ENCODE measurements at places on chromosomes 6 and 20.
A peak's percentile ranks its signal among the peaks of the same experiment; 100 is the strongest.

DNA sequence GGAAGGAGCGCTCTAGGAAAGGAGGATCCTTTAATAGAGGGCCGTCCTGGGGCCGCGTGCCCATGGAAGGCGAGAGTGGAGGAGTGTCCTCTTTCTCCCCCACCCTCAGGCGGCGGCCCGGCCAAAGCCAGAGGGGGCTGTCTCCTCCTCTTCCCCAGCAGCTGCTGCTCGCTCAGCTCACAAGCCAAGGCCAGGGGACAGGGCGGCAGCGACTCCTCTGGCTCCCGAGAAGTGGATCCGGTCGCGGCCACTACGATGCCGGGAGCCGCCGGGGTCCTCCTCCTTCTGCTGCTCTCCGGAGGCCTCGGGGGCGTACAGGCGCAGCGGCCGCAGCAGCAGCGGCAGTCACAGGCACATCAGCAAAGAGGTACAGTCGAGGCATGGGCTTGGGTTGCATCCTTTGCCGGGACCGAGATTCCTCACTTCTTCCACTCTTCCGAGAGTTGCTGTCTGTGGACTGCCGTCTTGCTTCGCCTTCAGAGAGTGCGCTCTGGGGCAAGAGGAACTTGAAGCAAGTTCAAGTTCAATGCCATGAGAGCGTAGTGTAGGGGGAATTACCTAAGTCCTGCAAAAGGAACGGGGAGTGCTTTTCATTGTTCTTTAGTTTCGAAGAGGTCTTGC lies at the start of gene LAMA2:
Gene LAMA2 (plus strand): TSS at position 148 of the 621 bp plus-strand sequence. CDS start 108 bp downstream, at position 256.
- DNase-seq: no peak

DNA sequence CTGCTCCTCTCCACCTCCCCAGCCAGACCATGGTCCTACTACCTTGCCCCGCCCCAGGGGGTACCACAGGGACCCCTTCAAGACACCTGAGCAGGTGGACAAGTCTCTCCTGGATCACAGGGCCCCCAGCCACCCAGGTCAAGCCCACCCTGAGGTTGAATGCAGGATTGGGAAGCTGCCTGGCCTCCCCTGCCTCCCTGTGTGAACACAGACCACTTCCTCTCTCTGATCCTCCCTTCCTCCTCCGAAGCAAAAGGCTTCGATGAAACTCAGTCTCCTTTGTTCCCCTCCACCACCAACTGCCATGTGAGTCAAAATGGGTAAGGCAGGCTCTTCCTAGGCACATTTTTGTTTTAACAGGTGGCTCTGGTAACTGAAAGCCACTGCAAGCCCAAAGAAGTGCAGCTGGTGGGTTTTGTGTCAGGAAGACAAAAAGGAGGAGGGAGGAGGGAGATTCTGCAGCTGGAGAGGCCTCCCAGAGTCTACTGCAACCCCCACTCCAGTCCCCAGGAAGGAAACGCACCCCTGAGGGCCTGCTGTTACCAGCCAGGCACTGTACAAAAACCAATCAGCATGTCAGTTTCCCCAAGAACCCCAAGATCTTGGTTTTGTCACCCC lies 5.4 kb downstream of the ADA start:
- DNase-seq: peak; percentile 71

GRCh38 chr6:135624402-135625295 lies 127.1 kb upstream of the AHI1 start:
- no peak for DNase-seq

- DNase-seq: no peak
These were observed 236.9 kb downstream of the TBXT start for GRCh38 chr6:165930668-165931214.

DNA sequence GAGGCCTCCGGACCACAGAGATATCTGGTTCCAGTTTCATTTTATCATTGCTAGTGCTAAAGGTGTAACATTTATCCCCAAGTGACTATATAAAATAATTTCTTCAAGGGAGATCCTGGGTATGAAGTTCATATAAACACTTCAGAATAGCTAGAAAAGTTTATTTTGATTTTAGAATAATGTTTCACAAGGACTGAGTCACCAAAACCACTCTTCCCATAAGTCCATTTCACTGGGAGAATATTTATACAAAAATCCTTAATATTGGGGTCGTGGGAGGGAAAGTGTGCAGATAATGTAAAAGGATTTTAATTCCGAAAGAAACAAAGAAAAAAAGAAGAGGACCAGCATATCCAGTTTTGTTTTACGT lies 128.1 kb downstream of the ISM1 start:
- no peak for DNase-seq

- DNase-seq: no peak
These were observed 5.9 kb downstream of the TGM6 start for GRCh38 chr20:2386516-2387179.

GRCh38 chr6:14862845-14863244 lies 383.0 kb upstream of the JARID2 start:
- no peak for DNase-seq

DNA sequence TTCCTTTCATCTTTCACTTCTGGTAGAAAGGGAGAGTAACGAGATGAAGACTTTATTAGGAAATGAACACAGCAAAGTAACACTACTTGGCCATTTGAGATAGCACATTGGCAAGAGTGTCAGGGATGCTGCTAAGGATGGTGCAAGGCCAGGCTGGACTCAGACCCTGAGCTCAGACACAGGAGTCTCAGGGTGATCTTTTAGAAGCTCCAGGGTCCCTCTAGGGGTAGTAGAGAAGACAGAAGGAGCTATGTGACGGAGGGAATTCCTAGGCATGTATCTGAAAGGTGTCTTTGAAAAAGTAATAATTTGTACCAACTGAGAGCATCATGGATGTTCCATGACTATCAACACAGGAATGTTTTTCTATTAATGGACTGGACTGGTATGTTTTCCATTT lies 436.5 kb downstream of the DHX35 start:
- no peak for DNase-seq

DNA sequence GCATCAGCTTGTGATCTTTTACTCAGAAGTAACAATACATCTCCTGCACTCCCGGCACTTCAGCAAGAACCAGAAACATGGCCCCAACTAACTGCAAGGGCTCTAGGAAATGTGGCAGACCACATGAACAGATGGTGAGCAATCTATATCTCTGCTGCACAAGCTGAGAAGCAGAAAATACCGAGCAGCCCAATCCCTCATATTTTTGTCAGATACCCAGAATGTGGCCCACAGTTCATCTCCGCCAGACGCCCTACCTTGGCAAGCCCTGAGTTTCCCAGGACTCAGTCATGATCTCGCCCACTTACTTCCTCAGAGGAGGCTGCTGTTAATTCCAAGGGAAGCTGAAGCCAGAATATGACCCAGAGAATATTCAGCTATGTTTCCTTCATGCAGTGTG lies 63.1 kb upstream of the PHACTR1 start:
- DNase-seq: no peak

DNA sequence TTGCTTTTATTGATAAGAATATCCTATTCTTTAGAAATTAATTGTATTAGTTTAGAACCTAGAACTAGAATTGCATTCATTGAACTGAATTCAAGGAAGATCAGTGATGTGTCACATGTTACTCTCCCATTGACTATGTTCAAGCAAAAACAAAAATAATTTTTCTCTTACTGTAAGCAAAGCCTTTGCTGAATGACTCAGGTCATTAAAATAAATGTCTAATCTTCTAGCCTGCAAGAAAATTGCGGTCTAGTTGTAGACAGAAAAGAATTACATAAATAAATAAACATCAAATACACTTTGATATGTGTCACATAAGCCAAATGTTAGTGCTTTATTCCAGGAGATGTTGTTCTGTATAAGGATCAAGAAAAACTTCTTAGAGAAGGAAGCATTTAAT lies 387.9 kb downstream of the ADGRB3 start:
- no peak for DNase-seq

DNA sequence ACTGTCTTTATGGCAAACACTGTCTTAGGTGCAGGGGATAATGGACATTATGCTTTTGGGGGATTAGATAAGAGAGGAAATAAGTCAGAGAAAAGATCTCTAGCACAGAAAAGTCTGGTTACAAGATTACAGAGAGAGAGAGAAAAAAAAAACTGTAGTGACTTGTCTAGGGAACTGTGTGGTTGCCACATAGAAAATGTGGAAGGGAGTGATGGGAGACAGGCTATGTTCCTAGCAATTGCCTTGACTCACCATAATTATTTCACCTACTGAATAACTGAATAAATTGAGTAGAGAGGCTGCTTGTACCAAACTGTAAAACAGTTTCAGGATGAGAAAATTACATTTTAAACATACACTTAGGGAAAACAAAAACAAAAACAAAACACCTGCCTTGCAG lies 229.7 kb downstream of the LAMA2 start:
- DNase-seq: no peak

DNA sequence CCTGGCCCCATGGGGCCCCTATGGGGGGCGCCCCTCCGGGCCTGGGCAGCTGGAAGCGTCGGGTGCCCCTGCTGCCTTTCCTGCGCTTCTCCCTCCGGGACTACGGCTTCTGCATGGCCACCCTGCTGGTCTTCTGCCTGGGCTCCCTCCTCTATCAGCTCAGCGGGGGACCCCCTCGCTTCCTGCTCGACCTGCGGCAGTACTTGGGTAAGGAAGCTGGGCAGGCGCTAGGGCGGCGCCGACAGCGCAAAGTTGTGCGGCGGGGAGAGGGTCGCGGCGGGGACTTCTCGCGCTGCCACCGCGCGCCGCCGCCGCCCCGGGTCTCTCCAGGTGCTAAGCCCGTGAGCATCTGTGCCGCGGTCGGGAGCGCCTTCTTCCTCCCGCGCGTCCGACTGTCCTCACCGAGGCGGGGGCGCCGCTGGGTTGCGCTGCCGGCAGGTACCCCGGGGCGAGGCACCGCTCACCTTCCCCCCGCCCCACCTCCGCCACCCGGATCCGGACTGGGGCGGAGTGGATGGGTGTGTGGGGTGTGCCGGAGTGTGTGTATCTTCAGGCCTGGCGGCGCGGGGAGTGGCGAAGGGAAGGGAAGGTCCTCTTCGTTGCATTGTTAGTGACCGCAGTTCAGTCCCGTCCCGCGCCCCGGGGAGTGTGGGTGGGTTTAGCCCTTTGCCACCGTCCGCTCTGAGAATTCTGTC lies 788 bp downstream of the UST start:
- DNase-seq: peak; percentile 41

DNA sequence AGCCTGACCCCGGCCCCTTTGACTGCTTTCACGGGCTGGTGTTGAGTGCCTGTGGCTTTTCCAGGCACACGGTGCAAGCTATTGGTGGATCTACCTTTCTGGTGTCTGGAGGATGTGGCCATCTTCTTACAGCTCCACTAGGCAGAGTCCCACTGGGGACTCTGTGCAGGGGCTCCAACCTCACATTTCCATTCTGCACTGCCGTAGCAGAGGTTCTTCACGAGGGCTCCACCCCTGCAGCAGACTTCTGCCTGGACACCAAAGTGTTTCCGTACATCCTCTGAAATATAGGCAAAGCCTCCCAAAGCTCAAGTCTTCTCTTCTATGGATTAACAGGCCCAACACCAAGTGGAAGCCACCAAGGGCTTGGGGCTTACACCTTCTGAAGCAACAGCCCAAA lies 691.5 kb upstream of the POU3F2 start:
- DNase-seq: no peak

DNA sequence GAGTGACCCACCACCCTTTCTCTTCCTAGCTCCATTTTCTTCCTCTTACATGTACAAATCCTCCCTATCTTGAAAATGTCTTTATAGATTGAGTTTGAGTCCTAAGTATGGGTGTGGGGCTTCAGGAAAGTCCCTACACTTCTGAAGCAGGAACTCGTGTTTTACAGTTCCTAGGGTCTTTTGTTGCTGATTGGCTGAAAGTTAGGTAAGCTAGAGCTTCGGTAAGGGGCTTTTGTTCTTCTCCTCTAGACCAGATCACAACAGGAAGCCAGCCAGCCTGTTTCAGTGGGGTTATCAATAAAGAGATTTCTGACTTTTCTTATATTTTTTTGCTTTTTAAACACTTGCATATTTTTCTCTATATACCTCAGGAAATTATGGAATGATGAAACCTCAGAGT lies 51.3 kb downstream of the CNR1 start:
- DNase-seq: no peak

DNA sequence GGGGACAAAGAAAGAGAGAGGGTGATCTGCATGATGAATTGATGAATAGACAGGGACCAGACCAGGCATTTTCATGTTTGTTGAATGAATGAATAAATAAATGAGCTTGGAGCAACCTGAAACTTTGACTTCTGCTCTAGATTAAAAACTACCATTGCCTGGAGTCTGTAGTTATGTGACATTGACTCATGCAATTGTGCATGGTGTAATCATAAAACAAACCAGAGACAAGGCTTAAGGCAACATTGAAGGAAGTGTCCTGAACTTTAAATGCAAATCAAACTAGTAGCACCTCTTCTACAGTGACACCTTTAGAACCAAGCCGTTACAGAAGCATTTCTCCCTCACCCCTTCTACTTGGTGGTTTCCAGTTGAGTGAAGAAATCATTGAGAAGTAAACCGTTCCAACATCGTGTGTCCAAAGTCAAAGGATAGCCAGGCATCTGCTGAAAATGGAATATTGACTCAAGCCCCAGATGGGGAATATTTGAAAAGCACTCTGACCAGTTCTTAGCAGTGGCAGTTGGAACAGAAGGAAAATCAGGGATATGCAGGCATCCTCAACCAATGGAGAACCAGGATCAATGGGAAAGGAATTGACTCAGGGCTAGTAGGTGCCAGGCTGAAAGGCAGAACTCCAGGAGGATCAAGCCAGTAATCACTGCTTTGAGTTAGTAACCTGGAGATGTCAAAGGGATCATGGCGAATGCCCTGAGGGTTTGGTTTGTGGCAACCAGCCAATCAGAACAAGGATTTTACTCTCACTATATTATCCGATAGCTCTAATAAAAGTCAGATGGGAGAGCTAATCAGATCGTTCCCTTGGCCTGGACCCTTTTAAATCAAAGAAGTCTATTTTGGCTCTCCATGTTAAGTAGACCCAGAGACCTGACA lies 171.2 kb upstream of the TSHZ2 start:
- DNase-seq: no peak

- DNase-seq: no peak
These were observed 25.5 kb upstream of the L3MBTL3 start for GRCh38 chr6:129992881-129993280.

- no peak for DNase-seq
These were observed 29.3 kb downstream of the MCM8 start for GRCh38 chr20:5979801-5980200.

DNA sequence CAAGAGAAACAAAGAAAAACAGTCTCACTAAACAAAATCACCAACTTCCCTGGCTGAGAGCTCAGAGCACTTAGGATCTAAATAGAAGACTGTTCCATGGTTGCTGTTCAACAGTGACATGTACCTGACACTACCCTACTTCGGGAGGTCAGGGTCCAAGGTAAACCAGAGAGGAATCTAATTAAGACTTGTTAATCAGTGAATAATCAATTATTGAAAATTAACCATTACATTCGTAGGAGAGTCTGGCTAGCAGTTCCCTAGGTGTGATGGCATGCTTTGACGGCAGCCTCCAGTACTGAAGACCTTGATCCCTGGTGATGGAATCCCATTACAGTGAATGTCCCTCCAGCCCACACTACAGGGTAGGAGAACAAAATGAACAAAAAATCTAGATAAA lies 154.0 kb upstream of the AFDN start:
- DNase-seq: no peak

GRCh38 chr6:140773276-140773675 lies 1359.4 kb upstream of the GJE1 start:
- no peak for DNase-seq

DNA sequence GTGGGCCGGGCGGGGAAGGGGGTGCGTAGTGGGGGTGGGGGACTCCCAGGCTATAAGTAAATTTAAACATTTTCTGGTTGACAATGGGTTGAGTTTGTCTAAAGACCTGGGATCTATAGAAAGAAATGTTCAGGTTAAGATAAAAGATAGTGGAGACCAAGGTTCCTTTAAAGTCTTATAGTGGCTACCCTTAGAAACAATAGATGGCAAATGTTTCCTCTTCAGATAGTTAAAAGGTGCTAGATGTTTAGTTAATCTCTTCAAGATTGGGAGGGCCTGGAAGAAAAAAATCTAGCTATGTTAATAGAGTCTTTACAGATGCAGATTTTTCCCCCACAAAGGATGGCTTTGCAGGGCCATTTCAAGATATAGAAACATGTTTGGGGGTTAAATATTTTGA lies 446.4 kb upstream of the FKBP1C start:
- no peak for DNase-seq
